ENCODE measurements at places on chromosomes 2 and 18.

DNA sequence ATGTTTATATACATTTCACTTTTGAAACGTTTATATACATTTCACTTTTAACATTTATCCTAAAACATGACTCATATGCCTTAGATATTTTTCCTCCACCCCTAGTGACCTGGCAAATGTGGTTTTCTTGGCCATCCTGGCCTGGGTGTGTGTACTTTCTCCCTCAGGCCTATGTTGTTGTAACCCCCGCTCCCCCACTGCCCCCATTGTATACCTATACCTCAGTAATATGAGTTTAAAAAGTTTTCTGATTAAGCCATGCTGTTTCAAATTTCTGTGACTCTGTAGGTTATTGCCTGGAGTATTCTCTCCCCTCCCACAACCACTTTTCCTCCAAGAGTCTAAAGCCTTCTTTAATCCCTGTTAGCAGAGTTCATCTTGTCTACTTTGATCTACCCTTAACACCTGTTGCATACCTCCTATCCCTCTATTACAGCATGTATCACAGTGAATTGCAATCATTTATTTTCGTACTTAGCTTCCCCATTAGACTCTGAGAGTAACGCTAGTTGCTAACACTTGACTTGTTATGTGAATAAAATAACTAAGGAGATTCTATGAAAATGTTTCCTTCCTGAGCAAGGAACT, 67.9 kb downstream of the LCLAT1 start:
- no peak for DNase-seq
- peaks cover 13% of the 10 kb centered on the region for H3K4me1 ChIP-seq

DNA sequence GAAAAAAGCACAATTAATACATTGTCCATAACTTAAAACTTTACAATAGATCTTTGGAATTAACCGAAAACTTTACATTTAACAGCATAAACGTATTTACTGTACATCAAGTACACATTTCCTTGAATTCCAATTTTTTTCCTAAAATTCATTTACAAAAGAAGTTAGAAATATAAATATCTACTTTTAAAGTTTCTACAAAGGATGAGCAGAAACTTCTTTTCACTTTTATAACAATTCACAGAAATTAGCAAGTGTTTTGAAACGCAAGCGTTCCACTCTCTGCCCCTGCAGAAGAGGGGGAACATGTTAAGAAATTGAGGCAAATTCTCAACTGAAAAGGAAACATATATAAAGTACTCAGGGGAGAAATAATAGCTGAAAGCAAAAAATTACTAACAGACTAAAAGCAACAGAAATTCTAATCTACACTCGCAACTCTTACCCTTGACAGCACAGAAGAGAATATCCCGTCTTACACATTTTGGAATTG, 1.5 kb downstream of the NFE2L2 start:
- no peaks in the 10 kb centered on the region for H3K27me3 ChIP-seq
- H3K27ac ChIP-seq: peak overlapping the region; percentile 96
- DNase-seq: no peak
- peaks cover 9% of the 10 kb centered on the region for H3K36me3 ChIP-seq
- H3K4me3 ChIP-seq: peak overlapping the region; percentile 71

DNA sequence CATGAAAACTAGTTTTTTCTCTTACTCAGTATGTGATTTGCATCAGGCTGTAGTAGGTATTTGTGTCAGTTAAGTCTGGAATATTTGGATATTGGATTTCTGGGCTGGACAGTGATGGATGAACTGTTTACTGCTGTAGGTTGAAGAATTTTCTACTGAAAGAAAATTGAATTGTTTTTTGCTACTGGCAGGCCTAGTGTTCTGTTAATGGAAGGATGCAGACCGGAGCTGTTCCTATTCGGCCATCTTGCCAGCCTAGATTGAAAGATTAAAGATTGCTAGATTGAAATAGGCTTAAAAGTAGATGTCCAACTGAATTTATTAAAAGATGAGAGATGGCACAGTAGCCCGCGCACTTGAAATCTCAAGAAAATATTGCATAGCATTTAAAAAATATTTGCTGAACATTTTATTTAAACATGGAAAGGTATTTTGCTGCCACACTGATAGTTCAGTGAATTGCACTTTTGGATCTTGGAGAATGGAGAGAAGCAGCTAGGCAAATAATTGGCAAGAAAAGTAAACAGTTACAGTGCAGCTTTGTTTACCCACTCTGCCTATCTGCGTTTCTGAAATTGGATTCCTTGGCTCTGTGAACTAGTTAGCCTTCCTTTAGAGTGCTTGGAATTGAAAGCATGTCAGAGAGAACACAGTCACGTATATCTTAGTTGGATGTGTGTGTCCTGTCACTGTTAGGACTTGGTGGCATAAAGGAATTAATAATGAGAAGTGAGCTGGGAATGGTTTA, 54.1 kb downstream of the EPB41L5 start:
- no peak for DNase-seq
- H3K4me1 ChIP-seq: no peaks in the 10 kb centered on the region
- H3K27me3 ChIP-seq: no peaks in the 10 kb centered on the region
- no peak overlapping the region for H3K27ac ChIP-seq
- H3K36me3 ChIP-seq: no peaks in the 10 kb centered on the region
- no peak overlapping the region for H3K4me3 ChIP-seq

GRCh38 chr18:34117319-34117718, 107.4 kb downstream of the NOL4 start:
- no peaks in the 10 kb centered on the region for H3K4me1 ChIP-seq
- no peaks in the 10 kb centered on the region for H3K27me3 ChIP-seq
- DNase-seq: no peak

GRCh38 chr2:174586418-174587295, 10.9 kb downstream of the WIPF1 start:
- H3K36me3 ChIP-seq: peaks cover 11% of the 10 kb centered on the region
- H3K27ac ChIP-seq: peak overlapping the region; percentile 16
- DNase-seq: no peak
- no peak overlapping the region for H3K4me3 ChIP-seq

- DNase-seq: no peak
- H3K27ac ChIP-seq: no peak overlapping the region
- no peaks in the 10 kb centered on the region for H3K4me1 ChIP-seq
- peaks cover 18% of the 10 kb centered on the region for H3K36me3 ChIP-seq
These were observed 35.8 kb upstream of the CACNB4 start for GRCh38 chr2:152134488-152135280.

GRCh38 chr18:50009773-50010335, 185.1 kb downstream of the MYO5B start:
- no peak overlapping the region for H3K4me3 ChIP-seq
- no peak for DNase-seq
- H3K27ac ChIP-seq: no peak overlapping the region
- H3K4me1 ChIP-seq: no peaks in the 10 kb centered on the region
- no peaks in the 10 kb centered on the region for H3K27me3 ChIP-seq
